Pancreas (tissue), 10 donors: ENCODE measurements at places on chromosomes 5 and 9. TPM values are rescaled to one million over a fixed set of nuclear protein-coding genes. Genes with fewer than 3 reads are reported as not detected.

DNA sequence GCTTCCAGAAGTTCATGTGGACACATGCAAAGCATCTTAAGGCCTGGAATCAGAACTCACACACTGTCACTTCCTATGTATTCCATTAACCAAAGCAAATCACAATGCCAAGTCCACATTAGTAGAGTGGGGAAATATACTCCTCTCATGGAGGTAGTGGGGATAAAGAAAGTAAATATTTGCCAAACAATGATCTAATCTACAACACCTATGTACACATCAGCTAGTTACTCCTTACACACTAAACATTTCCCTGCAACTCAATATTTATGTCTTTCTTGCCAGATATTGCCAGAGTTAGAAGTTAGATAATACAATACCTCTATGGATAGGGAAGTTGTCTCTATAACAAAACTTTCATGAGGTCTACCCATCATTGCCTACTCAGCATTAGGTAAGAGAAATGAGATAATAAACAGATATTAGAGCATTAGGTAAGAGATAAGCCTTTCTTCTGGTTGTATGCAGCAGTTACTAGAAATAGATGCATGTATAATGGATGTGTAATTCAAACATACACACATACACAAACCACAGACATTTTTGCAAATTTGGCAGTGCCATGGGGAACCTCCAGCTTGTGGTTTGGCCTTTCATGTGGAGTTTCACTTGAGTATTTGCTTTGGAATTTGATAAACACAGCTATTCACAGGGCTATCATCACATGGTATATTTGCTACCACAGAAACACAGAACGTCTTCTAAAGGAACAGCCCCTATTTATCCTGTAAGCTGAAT, 196.5 kb downstream of the TLE1 start:
- H3K27me3 ChIP-seq, result no peaks in the 10 kb centered on the region
- no peaks in the 10 kb centered on the region for H3K4me1 ChIP-seq
- no peak for DNase-seq
- no peaks in the 10 kb centered on the region for H3K36me3 ChIP-seq
- H3K27ac ChIP-seq, result no peak overlapping the region

- H3K4me3 ChIP-seq, result peak overlapping the region; percentile 68
- H3K27ac ChIP-seq, result peak overlapping the region; percentile 93
- H3K4me1 ChIP-seq, result peaks cover 3% of the 10 kb centered on the region
- H3K36me3 ChIP-seq, result no peaks in the 10 kb centered on the region
Observed at GRCh38 chr5:55533521-55534435, 986 bp downstream of the PLPP1 start.

DNA sequence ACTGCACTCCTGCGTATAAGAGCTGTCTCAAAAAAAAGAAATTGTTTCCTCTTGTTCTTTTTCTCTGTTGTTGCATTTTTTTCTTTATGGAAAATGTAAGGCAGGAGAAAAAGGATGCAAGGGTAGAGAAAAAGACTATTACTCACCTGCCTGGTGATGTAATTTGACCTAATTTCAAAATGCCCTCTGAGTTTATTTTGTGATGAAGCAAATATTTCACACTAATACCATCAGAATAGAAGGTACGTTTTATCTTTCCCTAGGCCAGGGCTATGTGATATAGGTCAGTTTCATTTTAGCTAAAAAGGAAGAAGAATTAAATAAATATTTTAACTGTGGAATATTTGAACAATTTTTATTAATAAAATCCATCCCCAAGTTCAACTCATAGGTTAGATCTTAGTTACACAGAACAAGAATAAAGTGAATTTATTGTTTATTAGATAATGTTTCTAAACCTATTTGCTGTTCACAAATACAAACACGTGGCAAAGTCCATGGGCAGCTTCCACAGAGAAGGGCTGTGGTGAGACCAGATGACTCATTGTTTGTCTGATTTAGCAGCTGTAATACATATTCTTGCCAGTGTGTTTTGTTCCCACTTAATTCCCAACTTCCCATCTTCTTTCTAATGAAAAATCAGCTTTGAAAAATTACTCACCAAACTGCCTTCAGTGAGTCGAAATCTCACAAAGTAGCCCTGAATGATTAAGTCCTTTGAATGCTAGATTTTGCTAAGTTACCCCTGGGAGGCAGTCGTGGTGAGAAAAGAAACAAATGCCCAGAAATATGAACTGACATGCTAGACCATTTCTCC, 52.8 kb upstream of the CCDC112 start:
- no peak for DNase-seq
- H3K27me3 ChIP-seq, result no peaks in the 10 kb centered on the region
- no peak overlapping the region for H3K4me3 ChIP-seq
- peaks cover 15% of the 10 kb centered on the region for H3K4me1 ChIP-seq

- H3K27ac ChIP-seq, result no peak overlapping the region
- no peaks in the 10 kb centered on the region for H3K27me3 ChIP-seq
- H3K4me1 ChIP-seq, result no peaks in the 10 kb centered on the region
- no peak overlapping the region for H3K4me3 ChIP-seq
- no peak for DNase-seq
Observed at GRCh38 chr5:38724301-38725030, 121.3 kb upstream of the OSMR start.

- no peaks in the 10 kb centered on the region for H3K36me3 ChIP-seq
- H3K27ac ChIP-seq, result no peak overlapping the region
- H3K4me1 ChIP-seq, result no peaks in the 10 kb centered on the region
- DNase-seq, result no peak
- H3K4me3 ChIP-seq, result no peak overlapping the region
Observed at GRCh38 chr9:37555786-37556185, 20.4 kb downstream of the FBXO10 start.

DNA sequence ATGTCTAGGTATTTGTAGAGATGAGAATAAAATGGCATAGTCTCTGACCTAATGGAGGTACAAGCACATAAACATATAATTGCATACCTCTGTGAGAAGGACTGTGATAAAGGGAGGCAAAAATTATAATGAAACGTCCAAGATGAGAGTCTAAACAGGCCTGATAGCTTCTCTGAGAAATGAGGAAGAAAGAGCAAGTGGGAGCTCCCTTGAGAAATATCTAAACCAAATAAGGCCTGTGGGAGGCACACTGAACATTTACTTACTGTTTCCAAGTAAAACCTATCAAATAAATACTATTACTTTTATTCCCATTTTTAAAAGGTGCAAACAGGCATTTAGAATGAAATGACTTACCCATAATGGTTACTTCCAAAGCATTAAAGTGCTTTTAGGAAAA, 125.6 kb upstream of the PAPPA start:
- no peaks in the 10 kb centered on the region for H3K36me3 ChIP-seq
- H3K27ac ChIP-seq, result no peak overlapping the region
- no peaks in the 10 kb centered on the region for H3K27me3 ChIP-seq
- DNase-seq, result no peak
- H3K4me1 ChIP-seq, result no peaks in the 10 kb centered on the region

GRCh38 chr5:1864896-1865440, 17.8 kb downstream of the IRX4 start:
- no peak overlapping the region for H3K27ac ChIP-seq
- no peaks in the 10 kb centered on the region for H3K4me1 ChIP-seq
- DNase-seq, result no peak
- no peaks in the 10 kb centered on the region for H3K36me3 ChIP-seq

DNA sequence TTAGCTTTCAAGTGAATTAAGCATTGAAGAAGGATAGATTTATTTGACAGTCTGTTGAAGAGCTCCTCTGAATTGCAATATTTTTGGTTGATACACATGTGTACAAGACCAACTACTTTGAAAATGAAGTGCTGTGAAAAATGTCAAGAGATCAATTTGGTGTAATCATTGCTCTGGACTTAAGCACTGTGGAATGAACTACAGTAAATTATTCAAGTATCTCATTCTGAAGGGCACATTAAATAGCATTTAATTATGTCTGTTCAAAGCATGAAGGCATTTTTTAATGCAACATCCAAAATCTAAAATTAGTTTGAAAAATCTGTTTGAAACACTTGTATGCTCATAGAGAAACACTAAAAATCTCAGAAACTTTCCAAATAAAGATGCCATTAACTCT, 107.5 kb downstream of the CDH18 start:
- H3K4me3 ChIP-seq, result no peak overlapping the region
- no peaks in the 10 kb centered on the region for H3K27me3 ChIP-seq
- no peaks in the 10 kb centered on the region for H3K36me3 ChIP-seq
- no peak for DNase-seq

GRCh38 chr9:99513441-99514112, 291.5 kb downstream of the SEC61B start:
- no peak overlapping the region for H3K4me3 ChIP-seq
- H3K27ac ChIP-seq, result no peak overlapping the region
- no peaks in the 10 kb centered on the region for H3K4me1 ChIP-seq
- no peaks in the 10 kb centered on the region for H3K27me3 ChIP-seq
- no peak for DNase-seq

SEC16A gene
- 32.1 TPM for total RNA-seq

SPDL1 gene
- total RNA-seq, result 4.3 TPM

JADE2 gene
- 25.7 TPM for total RNA-seq

RASGEF1C gene
- total RNA-seq, result not detected
